ENCODE measurements at places on chromosomes 3 and 15.

DNA sequence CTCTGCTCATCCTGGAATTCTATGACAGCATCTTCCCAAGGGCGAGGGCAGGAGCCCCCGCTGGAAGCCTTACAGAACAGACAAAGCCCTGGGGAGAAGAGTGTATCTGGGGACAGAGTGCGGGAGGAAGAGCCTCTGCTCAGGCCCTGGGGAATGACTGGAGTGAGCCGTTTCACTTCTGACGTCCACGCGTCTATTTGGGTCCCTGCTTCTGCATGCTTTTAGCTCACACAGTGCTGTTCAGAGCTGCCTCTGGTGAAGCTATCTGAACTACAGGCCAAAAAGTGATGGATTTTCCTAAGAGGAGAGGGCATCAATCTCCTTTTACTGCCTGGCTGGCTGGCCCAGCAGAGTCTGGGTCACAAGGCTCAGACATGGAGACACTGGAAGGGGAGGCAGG lies 311.8 kb downstream of the NTRK3 start:
- no peak for DNase-seq

DNA sequence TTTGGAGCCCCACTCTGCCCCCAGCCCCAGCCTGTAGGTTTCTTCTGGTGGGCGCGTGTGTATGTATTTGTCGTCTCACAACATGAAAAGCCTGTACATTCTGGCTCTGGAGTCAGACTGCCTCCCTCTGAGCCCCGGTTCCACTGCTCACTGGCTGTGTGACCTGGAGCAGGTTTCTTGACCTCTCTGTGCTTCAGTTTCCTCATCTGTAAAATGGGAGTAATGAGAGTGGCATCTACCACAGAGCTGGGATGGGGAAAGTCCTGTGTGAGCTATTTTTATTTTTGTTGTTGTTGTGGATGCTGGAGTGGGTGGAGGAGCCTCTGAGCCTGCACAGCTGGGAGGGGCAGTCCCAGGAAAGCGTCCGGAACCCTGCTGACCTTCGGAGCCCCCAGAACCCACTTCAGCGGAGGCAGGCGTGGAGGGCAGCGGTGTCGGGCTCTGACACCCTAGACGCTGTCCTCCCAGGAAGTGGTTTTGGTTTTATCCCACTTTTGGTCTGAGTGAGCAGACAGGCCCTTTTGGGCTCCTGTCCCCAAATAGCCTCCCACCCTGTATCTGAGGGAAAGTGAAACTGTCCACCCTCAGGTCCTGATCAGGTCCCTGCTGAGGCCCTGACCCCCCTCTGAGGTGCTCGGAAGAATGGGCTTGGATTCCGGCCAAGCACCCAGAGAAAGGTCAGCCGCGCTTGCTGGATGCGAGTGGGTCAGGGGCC lies 103.5 kb downstream of the CHSY1 start:
- DNase-seq, result no peak

GRCh38 chr3:10015461-10015904 lies 10.8 kb upstream of the FANCD2 start:
- DNase-seq, result no peak

- no peak for DNase-seq
Measured at GRCh38 chr3:86547692-86548091, 443.3 kb downstream of the VGLL3 start.

DNA sequence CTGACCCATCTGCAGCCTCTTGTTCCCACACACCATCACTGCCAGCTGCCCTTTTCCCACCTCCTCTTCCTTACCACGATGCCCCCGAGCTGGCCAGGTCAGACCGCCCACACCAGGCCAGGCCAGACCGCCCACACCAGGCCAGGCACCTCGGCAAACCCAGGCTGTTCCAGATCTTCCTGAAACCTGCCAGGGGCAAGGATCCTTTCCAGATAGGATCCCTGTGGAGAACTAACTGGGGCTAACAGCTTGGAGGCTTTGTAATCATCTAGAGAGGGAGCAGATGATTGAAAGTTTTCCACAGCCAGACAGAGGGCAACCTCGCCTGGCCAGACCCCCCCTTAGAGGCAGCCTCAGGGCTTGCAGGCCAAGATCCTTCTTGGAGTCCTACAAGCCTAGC lies 287.3 kb upstream of the TLE3 start:
- no peak for DNase-seq

GRCh38 chr3:141087778-141088130 lies 36.6 kb downstream of the SPSB4 start:
- no peak for DNase-seq

GRCh38 chr3:188196232-188196990 lies 42.5 kb downstream of the LPP start:
- DNase-seq, result no peak
